ENCODE measurements at places on chromosomes 4 and X. TPM values are rescaled to one million over a fixed set of nuclear protein-coding genes. Genes with fewer than 3 reads are reported as not detected.

GRCh38 chr4:110306303-110306702, 107.9 kb upstream of the ELOVL6 start:
- DNase-seq: peak; percentile 8

GRCh38 chr4:1988327-1988724, 20.4 kb downstream of the NELFA start:
- DNase-seq: no peak

DNA sequence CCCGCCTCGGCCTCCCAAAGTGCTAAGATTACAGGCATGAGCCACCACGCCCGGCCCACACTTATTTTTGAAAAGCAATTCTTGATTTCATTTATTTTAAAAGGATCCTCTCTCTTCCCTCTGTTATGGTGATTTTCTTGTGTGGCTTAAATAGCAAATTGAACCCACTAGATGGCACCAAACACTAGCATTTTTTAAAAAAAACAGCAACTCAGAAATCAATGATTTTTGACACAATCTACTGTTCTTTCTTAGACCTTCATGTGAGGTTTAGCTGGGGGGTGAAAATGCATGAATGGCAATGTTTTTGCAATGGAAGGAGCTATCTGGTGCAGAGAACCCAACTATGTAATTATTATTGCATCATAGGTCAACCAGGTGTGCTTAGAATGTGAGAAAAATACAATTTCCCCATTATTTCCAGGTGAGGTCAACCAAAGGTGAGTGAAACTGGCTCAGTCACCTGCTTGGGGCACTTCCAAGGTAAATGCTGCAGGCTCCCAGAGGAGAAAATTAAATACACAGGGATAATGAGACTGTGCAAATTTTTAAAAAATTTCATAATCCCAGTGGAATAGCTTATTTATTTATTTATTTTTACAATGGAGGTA, 226.7 kb upstream of the PRKX start:
- peak; percentile 10 for DNase-seq

GRCh38 chrX:47540754-47541538, 20.1 kb upstream of the ARAF start:
- DNase-seq: peak; percentile 93

DNA sequence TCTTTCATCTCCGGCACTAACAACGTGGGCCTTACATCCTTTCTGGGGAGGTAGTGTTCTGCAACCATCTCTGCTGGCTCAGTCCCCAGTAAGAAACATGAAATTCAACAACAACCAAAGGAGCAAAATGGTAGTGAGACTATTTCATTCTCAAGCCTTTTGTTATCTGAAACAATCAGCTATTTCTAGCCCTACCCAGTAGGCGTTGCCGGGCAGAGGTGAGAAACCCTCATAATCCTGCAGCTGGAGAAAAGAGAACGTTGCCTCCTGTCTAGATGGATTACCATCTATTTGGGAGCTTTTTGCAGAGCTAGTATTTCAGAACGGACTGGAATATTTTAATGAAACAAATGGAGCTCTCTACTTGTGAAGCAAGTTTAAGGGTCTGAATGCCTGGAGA, 66.4 kb upstream of the GPR174 start:
- no peak for DNase-seq

GRCh38 chr4:152258804-152259708, 276.8 kb downstream of the FBXW7 start:
- DNase-seq: peak; percentile 29

The NHSL2 gene
- 0.19 TPM for total RNA-seq

The DIPK2B gene
- total RNA-seq: not detected
